ENCODE measurements at places on chromosomes 2 and 18.

GRCh38 chr18:11674119-11674518, 14.9 kb upstream of the GNAL start:
- no peak for DNase-seq

DNA sequence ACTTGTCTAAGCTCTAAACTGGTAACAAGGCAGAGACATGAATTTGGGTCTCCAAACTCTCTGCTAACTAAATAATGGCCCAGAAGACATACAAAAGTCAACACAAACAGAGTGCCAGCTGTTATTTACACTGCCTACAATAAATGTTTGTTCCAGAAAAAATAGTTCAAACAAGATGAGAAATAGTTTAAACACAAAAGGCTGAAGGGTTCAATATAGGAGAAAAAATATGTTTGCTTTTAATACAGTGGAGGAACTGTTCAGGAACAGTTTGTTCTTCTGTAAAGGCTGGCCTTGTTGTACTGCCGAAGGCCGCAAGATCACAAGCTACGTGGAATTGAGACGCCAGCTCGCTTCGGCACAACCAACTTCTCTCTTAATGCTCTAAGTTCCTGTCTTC, 74.6 kb downstream of the AFF3 start:
- no peak for DNase-seq

- no peak for DNase-seq
Observed at GRCh38 chr2:157395811-157396210, 48.1 kb downstream of the CYTIP start.

DNA sequence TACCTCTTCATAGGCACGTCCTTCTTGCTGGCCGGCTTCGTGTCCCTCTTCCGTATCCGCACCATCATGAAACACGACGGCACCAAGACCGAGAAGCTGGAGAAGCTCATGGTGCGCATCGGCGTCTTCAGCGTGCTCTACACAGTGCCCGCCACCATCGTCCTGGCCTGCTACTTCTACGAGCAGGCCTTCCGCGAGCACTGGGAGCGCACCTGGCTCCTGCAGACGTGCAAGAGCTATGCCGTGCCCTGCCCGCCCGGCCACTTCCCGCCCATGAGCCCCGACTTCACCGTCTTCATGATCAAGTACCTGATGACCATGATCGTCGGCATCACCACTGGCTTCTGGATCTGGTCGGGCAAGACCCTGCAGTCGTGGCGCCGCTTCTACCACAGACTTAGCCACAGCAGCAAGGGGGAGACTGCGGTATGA, 2.3 kb downstream of the FZD7 start:
- no peak for DNase-seq

DNA sequence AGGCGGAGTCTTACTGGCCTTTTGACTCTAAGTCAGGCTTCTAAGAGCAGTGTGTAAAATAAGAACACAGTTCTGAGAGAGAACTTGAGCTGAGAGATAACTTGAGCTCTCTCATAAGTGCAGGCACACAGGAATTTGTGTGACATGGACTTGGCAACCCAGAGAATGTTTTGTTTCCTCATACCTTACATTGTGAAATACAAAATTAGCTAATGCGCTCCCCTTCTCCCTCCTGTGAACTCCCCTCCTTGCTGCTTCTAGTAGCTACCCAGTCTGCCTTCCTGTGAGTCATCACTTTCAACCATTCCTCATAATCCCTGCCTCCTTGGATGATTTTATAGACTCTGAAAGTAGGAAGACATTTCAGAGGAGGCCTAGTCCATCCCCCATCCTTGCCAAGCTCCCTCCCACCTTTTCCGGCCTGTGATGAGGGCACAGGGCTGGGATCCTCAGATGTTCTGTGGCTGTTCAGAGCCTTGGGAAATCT, 22.6 kb downstream of the FER1L5 start:
- no peak for DNase-seq

DNA sequence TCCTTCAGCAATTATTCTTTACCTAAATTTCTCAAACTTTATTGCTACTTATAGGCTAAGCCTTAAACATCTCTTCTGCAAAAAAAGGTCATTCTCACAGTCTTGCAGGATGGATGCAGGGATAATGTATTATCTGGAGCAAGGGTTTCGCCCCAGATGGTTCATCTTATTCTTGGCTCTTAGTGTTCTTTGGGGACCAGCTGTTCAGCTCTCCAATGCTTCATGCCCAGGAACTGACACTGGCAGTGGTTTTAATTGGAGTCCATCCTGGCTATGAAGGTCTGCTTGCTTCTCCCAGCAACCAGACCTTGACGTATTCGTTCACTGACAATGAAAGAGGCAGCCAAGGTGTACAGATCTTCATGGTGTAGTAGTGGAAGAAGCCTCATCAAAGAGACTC, 331.9 kb downstream of the SLC8A1 start:
- no peak for DNase-seq

GRCh38 chr2:204535356-204535755, 9.9 kb upstream of the PARD3B start:
- DNase-seq: no peak

DNA sequence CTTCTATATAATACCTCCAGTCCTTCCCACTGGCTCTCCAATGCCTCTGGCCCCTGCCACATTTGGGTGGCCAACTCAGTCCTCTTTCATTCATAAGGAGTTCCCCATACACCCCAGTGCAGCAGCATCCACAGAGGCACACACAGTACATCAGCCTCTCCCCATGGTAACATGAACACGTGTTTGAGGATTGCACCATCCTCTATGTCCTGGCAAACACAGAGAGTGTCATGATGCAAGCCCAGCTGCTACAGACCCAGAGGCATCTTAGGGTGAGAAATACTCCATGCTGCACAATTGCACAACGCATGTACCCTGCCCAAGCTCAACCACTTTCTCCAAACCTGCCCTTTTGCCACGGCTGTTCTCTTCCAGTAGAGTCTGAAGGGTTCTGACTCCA, 11.5 kb downstream of the IGFBP5 start:
- no peak for DNase-seq

DNA sequence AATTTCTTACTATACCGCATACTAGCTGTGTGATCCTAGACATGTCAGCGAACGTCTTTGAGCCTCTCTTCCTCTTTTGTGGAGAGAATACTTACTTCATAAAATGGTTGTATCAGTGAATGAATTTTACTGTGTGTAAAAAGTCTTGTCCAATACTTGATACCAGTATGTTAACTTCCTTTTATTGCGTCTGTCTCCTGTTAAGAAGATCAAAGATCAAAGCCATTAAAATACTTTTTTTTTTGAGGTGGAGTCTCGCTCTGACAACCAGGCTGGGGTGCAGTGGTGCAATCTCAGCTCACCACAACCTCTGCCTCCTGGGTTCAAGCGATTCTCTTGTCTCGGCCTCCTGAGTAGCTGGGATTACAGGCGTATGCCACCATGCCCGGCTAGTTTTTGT, 33.2 kb downstream of the ERLEC1 start:
- no peak for DNase-seq

DNA sequence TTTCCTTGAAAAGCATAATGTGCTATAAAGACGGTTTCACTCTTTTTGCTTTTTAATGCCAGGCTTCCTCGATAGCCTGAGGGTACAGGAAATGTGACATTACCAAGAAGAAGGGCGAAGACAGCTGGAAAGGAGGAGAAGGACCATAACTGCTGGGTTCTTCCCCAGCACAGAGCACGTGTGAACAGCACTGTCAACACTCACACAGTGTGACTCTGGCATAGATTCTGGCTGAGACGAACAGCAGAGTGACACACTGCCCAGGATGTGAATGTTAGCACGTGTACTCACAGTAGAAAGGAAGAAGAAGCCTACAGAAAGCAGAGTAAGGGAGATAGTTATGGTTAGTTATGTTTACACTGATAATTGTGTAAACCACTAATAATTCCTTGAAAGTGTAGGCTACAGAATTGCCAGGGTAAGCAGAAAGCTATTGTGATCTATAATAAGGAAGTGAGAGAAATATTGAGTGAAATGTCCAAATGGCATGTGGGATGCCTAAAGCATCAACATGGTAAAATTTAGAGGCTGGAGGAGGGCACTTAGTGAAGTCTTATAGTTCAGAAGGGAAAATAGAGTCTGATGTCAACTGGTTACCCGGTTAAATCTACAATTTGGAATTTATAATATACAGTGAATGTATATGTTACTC, 198.2 kb downstream of the DLGAP1 start:
- no peak for DNase-seq

GRCh38 chr2:206031162-206031784, 54.7 kb downstream of the INO80D start:
- no peak for DNase-seq

- DNase-seq: no peak
Observed at GRCh38 chr2:97645112-97645694, 659 bp upstream of the COX5B start.

GRCh38 chr2:220586980-220587530, 959.6 kb downstream of the SLC4A3 start:
- DNase-seq: no peak

DNA sequence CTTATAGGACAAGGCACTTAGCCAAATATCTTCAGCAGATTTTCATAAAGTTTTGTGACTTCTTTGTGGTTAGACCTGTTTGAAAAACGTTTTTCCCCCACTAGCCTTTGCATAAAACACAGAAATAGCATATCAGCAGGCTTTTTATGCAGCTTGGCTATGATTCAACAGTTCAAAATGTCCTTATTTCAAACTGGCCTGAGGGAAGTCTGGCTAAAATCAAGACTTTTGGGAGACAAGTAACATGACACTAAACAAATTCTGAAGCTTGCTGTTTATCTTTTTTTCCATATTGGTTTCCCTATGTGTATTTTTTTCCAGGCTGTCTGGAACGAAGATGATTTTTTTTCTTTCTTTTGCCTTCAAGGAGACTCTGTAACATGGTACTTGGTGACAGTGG, 95.1 kb upstream of the L3MBTL4 start:
- DNase-seq: no peak

GRCh38 chr2:120509991-120510735, 164.2 kb downstream of the INHBB start:
- DNase-seq: no peak

DNA sequence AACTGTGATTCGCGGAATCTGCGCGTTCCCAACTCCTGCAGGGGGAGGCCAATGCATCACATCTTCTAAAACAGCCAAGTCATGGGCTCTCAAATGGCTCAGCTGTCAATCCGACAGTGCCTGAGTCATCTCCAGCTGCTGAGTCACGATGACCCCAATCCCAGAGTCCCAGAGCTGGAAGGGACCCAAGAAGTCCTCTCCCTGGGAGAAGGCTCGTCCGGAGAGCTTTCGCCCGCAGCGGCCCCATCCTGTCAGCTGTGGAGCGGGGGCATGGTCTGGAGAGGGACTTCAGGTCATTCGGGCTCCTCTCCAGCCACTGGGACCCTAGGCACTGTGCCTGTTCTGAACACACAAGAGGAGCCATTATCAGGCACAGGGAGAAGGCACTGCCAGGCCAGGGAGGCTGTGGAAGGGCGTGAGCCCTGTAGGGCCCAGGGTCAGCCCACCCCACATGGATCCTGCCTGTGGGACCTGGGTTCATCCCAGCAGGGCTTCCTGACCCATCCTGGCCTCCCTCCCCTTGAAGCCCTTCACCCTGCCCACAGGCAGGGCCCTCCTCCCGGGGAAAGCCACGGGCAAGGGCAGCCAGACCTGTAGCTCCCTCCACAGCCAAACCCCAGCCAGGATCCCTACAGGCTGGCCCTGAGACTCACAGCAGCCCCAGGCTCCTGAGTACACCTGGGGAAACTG, 47.6 kb upstream of the GPC1 start:
- DNase-seq: no peak

DNA sequence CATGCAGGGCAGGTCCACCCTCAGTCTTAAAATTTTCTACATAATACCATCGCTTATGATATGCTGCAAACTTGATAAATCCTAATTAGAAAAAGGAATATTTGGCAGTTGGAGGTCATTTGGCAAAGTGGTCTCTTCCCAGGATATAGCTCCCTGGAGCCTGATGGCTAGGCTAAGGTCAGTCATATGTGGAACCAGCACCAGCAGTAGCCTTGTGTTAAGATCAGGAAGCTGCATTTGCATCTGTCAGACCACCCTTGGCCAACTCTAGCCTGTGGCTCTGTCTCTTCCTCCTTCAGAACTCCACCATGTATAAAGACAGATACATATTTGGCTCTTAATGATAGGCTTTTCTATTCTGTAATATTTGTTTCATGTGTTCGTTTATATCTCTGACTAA, 5.4 kb upstream of the HK2 start:
- DNase-seq: no peak

GRCh38 chr18:32380559-32380958, 90.1 kb downstream of the GAREM1 start:
- DNase-seq: no peak

- DNase-seq: no peak
Observed at GRCh38 chr2:196247976-196248280, 76.5 kb upstream of the STK17B start.

DNA sequence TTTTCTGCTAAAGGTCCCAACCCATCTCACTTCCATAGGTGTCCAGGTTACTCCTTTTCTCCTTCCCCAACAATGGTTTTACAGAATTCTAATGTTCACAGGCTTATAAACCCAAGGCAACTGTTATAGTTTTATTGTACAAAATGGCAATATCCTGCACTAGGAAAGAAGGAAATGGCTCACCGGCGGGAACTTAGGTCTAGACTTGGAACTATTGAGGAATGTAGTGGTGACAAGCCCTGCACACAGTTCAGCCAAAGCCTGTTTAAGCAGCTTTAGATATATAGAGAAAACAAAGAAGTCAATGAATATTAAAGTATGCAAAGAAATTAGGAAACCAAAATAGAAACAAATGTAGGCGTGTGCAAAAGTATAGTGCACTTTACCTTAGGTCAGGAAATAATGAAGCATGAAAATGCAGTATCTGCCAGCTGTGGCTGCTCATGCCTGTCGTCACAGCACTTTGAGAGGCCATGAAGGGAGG, 22.7 kb upstream of the KCNG3 start:
- no peak for DNase-seq

DNA sequence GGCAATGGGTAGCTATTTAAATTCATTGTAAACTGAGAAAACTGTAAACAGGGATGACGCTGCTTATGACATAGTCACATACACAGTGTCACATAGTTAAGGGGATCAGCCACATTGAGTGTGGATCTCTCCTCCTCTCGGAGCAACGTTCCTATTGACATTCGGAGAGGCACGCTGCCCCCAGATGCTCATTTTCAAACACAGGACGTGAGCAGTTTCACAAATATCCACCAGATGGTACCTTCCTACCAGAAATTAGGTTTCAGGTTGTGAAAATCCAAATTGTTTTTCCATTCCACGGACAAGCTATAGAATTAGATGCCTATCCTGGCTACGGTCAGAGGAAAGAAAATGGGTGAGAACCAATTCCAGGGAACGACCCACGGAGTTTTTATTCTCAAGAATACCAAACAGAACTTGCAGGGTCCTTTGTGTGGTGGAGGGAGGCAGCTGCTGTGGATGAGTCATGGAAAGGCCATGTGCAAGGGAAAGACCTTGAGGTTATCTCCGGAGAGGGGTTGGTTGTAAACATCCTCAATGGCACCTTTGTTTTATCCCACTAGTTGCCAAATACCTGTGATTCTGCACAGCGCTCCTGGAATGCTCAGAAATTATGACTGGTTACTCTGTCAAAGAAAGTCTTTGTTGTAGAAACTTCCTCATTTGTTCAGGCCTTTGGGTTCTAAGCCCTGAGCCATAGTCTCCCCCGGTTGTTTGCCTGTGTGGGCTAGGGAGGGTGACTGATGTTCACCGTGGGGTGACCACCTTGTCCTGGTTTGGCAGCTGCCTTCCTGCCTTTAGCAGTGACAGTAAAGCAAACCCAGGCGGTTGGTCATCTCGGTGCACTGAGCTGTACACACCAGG, 88.0 kb downstream of the ACTR3 start:
- DNase-seq: no peak

All from effector CD4-positive, alpha-beta T cell (primary cell).